Esophagus mucosa (tissue), 1 donor: ENCODE measurements at places on chromosomes 2 and 18. TPM values are rescaled to one million over a fixed set of nuclear protein-coding genes. Genes with fewer than 3 reads are reported as not detected.

Gene SLC35F5
- 48.0 TPM for total RNA-seq

Gene UNC80
- total RNA-seq: 0.04 TPM

Gene TEKT4
- total RNA-seq: not detected

Gene GPN1
- 26.5 TPM for total RNA-seq

Gene FSHR
- not detected for total RNA-seq

Gene TRIM43
- total RNA-seq: not detected

Gene TMEM163
- total RNA-seq: 0.20 TPM

Gene SP110
- total RNA-seq: 9.1 TPM

Gene SPATA3
- total RNA-seq: not detected

Gene REG3G
- not detected for total RNA-seq

Gene PLGLB1
- total RNA-seq: 0.64 TPM

Gene TET3
- 18.8 TPM for total RNA-seq

Gene SP5
- total RNA-seq: 0.16 TPM

Gene CCDC150
- total RNA-seq: 3.3 TPM

Gene D2HGDH
- 20.1 TPM for total RNA-seq

Gene KCNE4
- 0.12 TPM for total RNA-seq

Gene SMYD5
- 11.7 TPM for total RNA-seq

Gene SCN7A
- total RNA-seq: 0.48 TPM

Gene SLC66A2
- 29.1 TPM for total RNA-seq

Gene TNS1
- 27.7 TPM for total RNA-seq

Gene RUFY4
- total RNA-seq: 0.12 TPM

Gene CCBE1
- total RNA-seq: 0.40 TPM

Gene ATP8B1
- 37.7 TPM for total RNA-seq

Gene POTEJ
- not detected for total RNA-seq

Gene DSG4
- not detected for total RNA-seq

Gene UGT1A10
- total RNA-seq: 6.9 TPM

Gene LRRC30
- total RNA-seq: not detected

Gene CLEC4F
- total RNA-seq: not detected

Gene PPP1R7
- 74.7 TPM for total RNA-seq

Gene MYO5B
- 29.6 TPM for total RNA-seq

Gene DNAJB2
- total RNA-seq: 51.7 TPM

Gene MARCO
- total RNA-seq: 0.80 TPM

Gene FBLN7
- total RNA-seq: 1.4 TPM

Gene STPG4
- total RNA-seq: 0.16 TPM

Gene COL3A1
- total RNA-seq: 43.8 TPM

Gene ATP5MC3
- total RNA-seq: 282 TPM

Gene ZNF516
- 19.3 TPM for total RNA-seq
